ENCODE measurements at places on chromosomes 2 and 18. TPM values are rescaled to one million over a fixed set of nuclear protein-coding genes. Genes with fewer than 3 reads are reported as not detected.

The RBFA gene
- 18.0 TPM for total RNA-seq

The FAP gene
- 5.4 TPM for total RNA-seq

The SMAD4 gene
- total RNA-seq, result 112 TPM

GRCh38 chr18:76444446-76445105 is 50.5 kb downstream of the ZNF516 start:
- H3K27me3 ChIP-seq, result no peaks in the 10 kb centered on the region
- peaks cover 26% of the 10 kb centered on the region for H3K36me3 ChIP-seq
- no peak for DNase-seq
- H3K27ac ChIP-seq, result no peak overlapping the region
- no peak overlapping the region for H3K4me3 ChIP-seq
- peaks cover 9% of the 10 kb centered on the region for H3K4me1 ChIP-seq

- no peaks in the 10 kb centered on the region for H3K36me3 ChIP-seq
- no peaks in the 10 kb centered on the region for H3K27me3 ChIP-seq
- DNase-seq, result no peak
- H3K4me1 ChIP-seq, result no peaks in the 10 kb centered on the region
- H3K4me3 ChIP-seq, result no peak overlapping the region
- no peak overlapping the region for H3K27ac ChIP-seq
Observed at GRCh38 chr18:8967573-8967972, 134.9 kb upstream of the NDUFV2 start.

GRCh38 chr2:82780050-82780449 is 1679.0 kb downstream of the SUCLG1 start:
- H3K27ac ChIP-seq, result no peak overlapping the region
- H3K27me3 ChIP-seq, result no peaks in the 10 kb centered on the region
- no peak for DNase-seq
- H3K4me1 ChIP-seq, result no peaks in the 10 kb centered on the region
- no peaks in the 10 kb centered on the region for H3K36me3 ChIP-seq
- H3K4me3 ChIP-seq, result no peak overlapping the region

DNA sequence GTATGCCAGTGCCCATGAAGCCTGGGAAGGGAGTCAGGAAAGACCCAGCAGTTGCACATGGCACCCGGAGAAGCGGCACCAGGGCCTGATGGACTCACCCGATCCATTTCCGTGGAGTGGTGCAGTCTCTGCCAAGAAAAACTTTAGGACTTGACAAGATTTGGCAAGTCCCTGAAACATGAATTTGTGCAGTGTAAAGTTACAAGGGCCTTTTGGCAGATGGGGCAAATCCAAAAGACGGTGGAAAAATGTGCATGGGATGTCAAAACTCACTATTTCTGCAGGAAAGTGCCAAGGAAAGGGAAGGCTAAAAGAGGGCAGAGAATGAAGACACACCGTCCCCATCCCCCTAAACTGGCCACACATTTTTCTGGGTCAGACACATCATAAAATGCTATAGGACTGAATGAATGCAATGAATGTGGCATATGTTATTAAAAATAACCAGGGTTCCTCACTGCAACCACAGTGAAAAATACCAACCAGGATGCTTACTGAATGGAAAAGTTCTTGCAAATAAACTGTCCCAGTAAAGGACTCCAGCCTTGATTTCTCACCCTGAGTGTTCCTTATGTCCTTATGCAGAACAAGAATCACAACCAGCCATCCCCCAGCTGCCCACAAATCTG is 173.5 kb upstream of the SIX2 start:
- H3K4me1 ChIP-seq, result no peaks in the 10 kb centered on the region
- DNase-seq, result no peak
- H3K27ac ChIP-seq, result no peak overlapping the region
- no peaks in the 10 kb centered on the region for H3K36me3 ChIP-seq
- no peaks in the 10 kb centered on the region for H3K27me3 ChIP-seq

DNA sequence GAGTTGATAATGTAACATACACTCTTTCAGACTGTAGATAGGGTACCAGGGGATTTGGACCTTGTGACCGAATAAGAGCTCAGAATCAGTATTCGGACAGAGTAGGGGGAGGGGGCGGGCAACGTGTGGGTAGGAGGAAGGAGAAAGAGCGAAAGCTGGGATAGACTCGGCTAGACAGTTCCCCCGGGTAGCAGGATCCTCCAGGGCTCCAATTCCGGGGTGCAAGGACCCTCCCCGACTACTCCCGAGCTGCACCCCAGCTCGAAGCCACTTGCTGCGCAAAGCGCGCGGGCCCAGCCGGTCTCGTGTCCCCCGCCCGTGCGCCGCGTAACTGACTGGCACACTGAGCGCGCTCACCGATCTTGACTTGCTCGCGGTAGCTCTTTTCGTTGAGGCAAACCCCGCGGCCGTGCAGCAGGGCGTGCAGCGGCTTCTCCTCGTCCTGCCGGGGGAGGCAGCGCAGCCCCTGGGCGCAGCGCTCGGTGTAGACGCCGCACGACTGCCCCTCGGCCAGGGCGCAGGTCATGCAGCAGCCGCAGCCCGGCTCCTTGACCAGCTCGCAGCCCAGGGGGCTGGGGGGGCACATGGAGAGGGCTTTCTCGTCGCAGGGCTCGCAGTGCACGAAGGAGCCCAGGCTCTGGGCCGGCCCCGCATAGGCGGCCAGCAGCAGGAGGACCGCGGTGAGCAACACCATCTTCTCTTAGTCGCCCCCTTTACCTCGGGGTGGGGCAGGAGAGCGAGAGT is 1.1 kb downstream of the IGFBP5 start:
- H3K27ac ChIP-seq, result peak overlapping the region; percentile 64
- H3K36me3 ChIP-seq, result no peaks in the 10 kb centered on the region
- peak; percentile 73 for DNase-seq
- peak overlapping the region; percentile 46 for H3K4me3 ChIP-seq
- H3K27me3 ChIP-seq, result peaks cover 40% of the 10 kb centered on the region
- H3K4me1 ChIP-seq, result peaks cover 19% of the 10 kb centered on the region

DNA sequence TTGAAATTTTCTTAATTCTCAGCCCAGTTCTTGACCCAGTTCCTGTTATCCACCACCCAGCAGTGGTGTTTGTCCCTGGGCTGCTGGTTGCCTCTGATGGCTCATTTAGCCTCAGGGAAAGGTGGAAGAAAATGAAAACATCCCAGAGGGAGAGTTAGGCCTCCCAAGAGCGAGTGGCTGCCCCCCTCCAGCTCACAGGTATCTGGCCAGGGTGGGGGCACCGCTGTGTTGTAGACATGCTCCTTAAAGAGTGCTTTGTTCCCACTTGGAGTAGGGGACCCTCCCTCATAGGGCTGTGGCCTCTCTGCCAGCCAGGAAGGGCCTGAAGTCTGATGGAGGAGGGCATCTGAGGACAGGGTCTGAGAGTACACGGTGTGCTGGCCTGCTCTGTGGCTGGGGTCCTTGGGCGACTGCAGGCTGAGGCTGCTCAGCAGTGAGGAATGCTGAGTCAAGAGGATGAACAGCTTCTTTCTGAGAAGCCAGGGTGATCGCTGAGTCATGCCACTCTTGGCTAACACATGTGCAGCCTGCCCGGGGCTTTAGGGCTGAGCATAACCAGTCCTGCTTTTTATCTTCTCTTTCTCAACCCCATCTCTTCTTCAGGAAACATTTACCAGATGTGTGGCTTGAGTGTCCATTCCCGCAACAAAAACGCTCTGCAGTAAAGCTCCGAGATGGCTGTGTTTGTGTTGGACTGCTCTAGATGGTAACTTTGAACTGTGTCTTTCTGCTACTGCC is 72.3 kb downstream of the IL1R2 start:
- peak overlapping the region; percentile 12 for H3K4me3 ChIP-seq
- no peaks in the 10 kb centered on the region for H3K36me3 ChIP-seq
- no peaks in the 10 kb centered on the region for H3K27me3 ChIP-seq
- peaks cover 62% of the 10 kb centered on the region for H3K4me1 ChIP-seq

GRCh38 chr2:98461498-98462049 is 16.9 kb downstream of the INPP4A start:
- no peak overlapping the region for H3K4me3 ChIP-seq
- H3K4me1 ChIP-seq, result peaks cover 58% of the 10 kb centered on the region
- no peak overlapping the region for H3K27ac ChIP-seq

DNA sequence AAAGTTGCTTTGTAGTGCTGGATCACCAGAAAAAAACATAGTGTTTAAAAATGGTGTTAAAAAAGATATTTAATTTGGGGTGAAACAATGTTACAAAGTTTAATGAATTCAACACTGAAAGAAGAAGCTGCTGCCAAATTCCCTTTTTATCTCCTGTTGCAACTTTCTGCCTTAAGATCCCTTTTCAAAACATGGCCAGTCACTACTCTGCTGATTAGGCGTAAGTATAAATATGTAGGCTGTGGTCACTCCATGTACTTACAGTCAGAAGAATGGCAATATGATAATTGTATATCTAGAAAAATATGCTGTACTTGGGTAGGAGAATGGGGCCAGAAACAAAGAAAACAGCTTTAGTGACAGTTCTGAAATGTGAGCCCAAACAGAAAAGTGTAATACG is 123.5 kb upstream of the ZBTB14 start:
- DNase-seq, result no peak
- H3K27me3 ChIP-seq, result no peaks in the 10 kb centered on the region
- no peaks in the 10 kb centered on the region for H3K36me3 ChIP-seq
- no peak overlapping the region for H3K27ac ChIP-seq
- H3K4me3 ChIP-seq, result no peak overlapping the region
- peaks cover 6% of the 10 kb centered on the region for H3K4me1 ChIP-seq

GRCh38 chr2:238505892-238506280 is 79.2 kb downstream of the ASB1 start:
- no peaks in the 10 kb centered on the region for H3K27me3 ChIP-seq
- no peak for DNase-seq
- H3K4me1 ChIP-seq, result no peaks in the 10 kb centered on the region
- no peak overlapping the region for H3K4me3 ChIP-seq

- no peak overlapping the region for H3K27ac ChIP-seq
- H3K27me3 ChIP-seq, result no peaks in the 10 kb centered on the region
- H3K4me3 ChIP-seq, result no peak overlapping the region
- H3K4me1 ChIP-seq, result no peaks in the 10 kb centered on the region
Observed at GRCh38 chr2:12988279-12988678, 271.5 kb downstream of the TRIB2 start.

DNA sequence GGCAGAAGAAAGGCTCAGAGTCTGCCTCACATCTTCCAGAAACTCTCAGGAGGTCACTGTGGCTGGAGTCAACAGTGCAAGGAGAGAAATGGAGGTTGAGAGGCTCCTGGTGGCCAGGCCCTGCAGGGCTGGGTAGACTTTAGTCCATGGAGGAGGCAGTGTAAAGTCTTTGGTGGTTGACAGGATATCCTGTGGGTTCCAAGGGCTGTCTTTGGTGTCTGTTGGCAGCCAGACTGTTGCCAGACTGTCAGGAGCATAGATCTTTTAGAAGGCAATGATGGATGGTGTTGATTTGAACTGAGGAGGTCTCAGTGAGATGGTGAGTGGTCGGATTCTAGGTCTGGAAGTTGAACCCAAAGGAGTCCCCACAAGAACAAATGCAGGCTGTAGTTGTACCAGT is 45.0 kb upstream of the SKOR2 start:
- no peaks in the 10 kb centered on the region for H3K27me3 ChIP-seq
- H3K4me3 ChIP-seq, result no peak overlapping the region
- no peak for DNase-seq
- no peak overlapping the region for H3K27ac ChIP-seq

DNA sequence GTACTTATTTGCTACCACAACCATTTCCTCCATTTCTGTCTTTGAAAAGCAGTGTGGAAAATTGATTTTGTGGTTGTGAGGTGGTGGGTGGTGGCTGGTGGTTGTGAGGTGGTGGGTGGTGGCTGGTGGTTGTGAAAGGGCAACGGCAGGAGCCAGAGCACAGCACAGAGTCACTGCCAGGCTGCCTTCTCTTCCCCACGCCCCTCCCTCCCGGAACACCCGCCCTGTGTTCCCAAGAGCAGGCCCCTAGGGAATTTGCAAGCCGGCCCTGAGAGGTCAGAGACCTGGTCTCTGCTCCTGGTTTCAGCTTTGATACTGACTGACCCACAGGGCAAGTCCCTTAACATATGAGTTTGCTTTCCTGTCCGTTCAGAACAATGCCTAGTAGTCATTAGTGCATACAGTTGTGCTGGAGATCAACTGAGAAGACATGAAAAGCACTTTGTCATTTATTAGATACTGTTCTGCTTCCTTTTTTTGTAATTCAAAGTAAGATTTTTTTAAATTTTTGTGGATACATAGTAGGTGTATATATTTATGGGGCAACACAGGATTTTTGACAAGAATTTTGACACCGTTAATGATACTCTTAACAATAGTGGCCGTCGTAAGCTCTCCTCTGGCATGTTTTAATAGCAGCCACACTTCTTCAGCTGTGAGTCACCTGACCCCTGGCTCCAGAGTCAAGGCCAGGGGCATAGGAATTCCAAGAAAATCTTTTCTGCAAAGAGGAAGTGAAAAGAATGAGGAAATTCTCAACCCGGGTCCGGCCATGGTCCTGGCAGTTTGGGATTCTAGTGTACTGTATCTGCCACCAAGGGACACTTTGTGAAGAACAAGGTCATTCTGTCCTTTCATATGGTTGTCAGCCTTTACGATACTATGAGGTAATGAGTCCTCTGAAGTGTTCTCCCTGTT is 53.2 kb downstream of the ITGA6 start:
- peaks cover 9% of the 10 kb centered on the region for H3K4me1 ChIP-seq
- H3K36me3 ChIP-seq, result peaks cover 19% of the 10 kb centered on the region
- no peak overlapping the region for H3K27ac ChIP-seq

DNA sequence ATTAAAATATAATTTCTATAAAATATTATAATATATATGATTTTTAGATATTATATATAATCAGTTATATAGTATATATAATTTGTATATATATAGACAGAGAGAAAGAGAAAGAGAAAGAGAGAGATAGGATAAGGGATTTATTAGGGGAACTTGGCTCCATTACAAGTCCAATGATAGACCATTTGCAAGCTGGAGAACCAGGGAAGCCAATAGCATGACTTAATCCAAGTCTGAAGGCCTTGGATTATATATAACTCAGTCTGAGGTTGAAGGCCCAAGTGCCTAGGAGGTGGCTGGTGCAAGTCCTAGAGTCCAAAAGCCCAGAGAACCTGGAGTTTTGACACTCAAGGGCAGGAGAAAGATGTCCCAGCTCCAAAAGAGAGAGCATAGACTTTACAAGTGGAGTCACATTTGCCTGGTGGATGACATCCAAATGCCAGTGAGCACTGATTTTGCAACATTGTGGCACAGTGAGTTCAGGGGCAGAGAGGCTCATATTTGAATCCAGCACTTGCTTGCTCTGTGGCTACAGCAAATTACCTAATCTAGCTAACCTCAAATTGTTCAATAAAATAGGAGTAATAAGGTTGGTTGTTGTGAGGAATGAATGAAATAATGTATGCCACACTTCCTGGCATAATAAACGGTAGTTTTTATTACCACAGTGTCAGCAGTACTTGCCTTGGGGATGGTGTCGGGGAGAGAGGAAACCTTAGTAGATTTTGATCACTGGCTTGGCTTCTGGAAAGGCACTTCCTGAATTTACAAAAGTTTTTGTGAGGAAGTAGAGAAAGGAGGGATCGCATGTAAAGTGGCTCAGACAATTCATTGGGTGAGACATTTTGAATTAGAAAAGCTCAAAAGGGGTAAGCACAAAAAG is 69.6 kb upstream of the CD28 start:
- no peaks in the 10 kb centered on the region for H3K36me3 ChIP-seq
- H3K27ac ChIP-seq, result peak overlapping the region; percentile 63
- H3K27me3 ChIP-seq, result no peaks in the 10 kb centered on the region
- no peak for DNase-seq
- peaks cover 19% of the 10 kb centered on the region for H3K4me1 ChIP-seq
- no peak overlapping the region for H3K4me3 ChIP-seq

- H3K27ac ChIP-seq, result no peak overlapping the region
- H3K4me3 ChIP-seq, result no peak overlapping the region
- no peaks in the 10 kb centered on the region for H3K4me1 ChIP-seq
- H3K27me3 ChIP-seq, result no peaks in the 10 kb centered on the region
- no peaks in the 10 kb centered on the region for H3K36me3 ChIP-seq
Observed at GRCh38 chr2:28490558-28490957, 5.3 kb upstream of the PLB1 start.

- peak overlapping the region; percentile 51 for H3K4me3 ChIP-seq
- no peak for DNase-seq
- no peaks in the 10 kb centered on the region for H3K36me3 ChIP-seq
- no peaks in the 10 kb centered on the region for H3K27me3 ChIP-seq
- H3K27ac ChIP-seq, result no peak overlapping the region
- H3K4me1 ChIP-seq, result no peaks in the 10 kb centered on the region
Observed at GRCh38 chr2:157258520-157259326, 1.2 kb downstream of the GALNT5 start.

All from upper lobe of right lung (tissue), 1 donor.